ENCODE measurements at places on chromosomes 1 and 21.

- peak; percentile 61 for DNase-seq
Measured at GRCh38 chr1:17274186-17275170, 25.6 kb downstream of the PADI3 start.

DNA sequence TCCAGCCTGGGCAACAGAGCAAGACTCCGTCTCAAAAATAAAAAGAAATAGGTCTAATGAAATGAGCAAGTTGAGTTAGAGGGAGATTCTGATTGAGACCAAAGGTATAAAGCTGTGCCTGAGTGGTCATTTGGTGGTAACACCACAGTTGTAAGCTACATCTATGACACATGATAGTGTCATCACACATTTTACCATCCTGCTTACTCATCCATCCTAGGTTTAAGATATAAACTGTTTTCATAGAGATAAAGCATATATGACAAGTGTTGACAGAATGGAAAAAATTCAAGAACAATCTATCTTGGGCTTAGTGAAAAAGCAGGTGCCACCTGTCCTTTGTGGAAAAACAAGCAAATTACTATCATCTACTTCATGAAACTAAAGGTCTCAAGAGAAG, 7.1 kb upstream of the CFAP141 start:
- DNase-seq: peak; percentile 13

GRCh38 chr1:152228831-152229230, 4.8 kb upstream of the HRNR start:
- DNase-seq: no peak

DNA sequence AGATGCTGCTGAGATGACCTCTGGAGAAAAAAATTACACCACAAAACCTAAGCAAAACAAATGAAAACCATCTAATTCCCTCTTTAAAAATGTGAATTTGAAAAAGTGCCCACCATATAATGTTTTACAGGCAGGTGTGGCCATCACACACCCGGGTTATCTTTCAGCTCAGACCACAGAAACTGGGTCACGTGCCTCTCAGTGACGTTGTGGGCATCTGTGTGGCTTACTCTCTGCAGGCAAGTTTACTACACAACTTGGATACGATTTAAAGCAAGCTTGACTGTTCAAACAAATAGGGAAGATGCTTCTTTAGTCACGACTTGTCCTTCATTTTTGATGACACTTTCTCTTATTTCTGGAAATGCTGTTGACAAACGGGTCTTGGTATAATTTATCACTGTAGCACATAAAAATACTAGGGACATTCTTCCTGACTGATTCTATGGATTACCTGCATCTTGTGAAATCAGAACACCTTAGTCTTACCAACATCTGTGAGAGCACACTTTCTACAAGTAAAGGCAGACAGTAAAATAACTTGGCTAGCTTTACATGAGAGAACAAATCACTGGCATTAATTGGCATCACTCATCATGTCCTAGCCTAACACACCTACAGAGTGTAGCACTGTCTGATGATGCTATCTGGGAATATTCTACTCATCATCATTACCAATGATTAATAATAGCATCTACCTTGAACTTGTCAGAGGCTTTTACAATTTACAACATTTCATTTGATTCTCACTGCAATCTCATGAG, 89.3 kb upstream of the EDEM3 start:
- no peak for DNase-seq

- no peak for DNase-seq
Measured at GRCh38 chr1:230976360-230976759, 2.3 kb downstream of the TTC13 start.

- DNase-seq: no peak
Measured at GRCh38 chr1:75838079-75838478, 41.4 kb downstream of the MSH4 start.

GRCh38 chr1:227429447-227430359, 111.4 kb upstream of the CDC42BPA start:
- DNase-seq: peak; percentile 56

- no peak for DNase-seq
Measured at GRCh38 chr1:233627823-233628222, 13.9 kb downstream of the KCNK1 start.

GRCh38 chr1:83763361-83764095, 235.4 kb downstream of the TTLL7 start:
- no peak for DNase-seq

- peak; percentile 95 for DNase-seq
Measured at GRCh38 chr1:220733086-220733601, 15.0 kb upstream of the MTARC2 start.

GRCh38 chr1:198729195-198729863, 90.5 kb downstream of the PTPRC start:
- no peak for DNase-seq

- DNase-seq: peak; percentile 42
Measured at GRCh38 chr1:201676197-201676596, 137.3 kb downstream of the NAV1 start.

- peak; percentile 44 for DNase-seq
Measured at GRCh38 chr1:227945891-227946623, 1.7 kb downstream of the WNT9A start.

DNA sequence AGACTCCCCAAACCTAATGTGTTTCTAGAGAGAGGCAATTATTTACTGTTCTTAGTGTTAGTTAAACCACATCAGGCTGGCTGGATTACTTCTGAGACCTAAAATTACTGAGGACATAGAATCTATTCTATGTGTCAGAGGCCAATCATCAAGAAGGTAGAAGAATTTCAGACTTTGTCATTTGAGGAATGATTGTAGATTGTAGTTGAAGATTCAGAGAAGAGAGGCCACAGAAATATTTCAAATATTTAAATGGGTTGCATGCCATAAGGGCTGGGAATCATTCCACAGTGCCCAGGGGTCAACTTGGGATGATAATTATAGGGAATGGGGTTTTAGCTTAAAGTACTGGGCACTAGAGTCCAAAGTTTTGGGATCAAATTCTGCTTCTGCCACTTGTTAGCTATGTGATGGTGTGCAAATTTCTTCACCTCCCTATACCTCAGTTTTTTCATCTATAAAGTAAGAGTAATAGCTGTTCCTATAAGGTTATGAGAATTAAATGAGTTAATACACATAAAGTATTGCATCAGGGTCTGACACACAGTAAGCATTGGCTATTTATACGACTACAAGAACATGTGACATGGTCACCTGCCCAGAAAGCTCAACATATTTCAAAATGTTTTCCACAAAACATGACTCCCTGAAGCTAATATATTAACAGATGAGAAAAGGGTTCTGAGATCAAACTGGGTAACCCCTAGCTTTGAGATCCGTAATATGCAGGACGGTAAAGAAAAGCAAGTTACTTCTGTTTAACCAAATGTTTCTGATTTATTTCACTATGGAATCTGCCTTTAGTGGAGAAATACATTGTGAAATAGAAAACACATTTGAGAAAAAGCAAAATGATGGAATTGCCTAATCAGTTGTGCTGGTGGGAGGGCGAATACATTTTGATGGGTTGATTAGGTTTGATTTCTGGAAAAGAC, 69.7 kb upstream of the SPAG17 start:
- peak; percentile 3 for DNase-seq

- peak; percentile 39 for DNase-seq
Measured at GRCh38 chr1:110424699-110425611, 17.5 kb upstream of the LAMTOR5 start.

- no peak for DNase-seq
Measured at GRCh38 chr1:66350001-66350547, 183.9 kb upstream of the SGIP1 start.

DNA sequence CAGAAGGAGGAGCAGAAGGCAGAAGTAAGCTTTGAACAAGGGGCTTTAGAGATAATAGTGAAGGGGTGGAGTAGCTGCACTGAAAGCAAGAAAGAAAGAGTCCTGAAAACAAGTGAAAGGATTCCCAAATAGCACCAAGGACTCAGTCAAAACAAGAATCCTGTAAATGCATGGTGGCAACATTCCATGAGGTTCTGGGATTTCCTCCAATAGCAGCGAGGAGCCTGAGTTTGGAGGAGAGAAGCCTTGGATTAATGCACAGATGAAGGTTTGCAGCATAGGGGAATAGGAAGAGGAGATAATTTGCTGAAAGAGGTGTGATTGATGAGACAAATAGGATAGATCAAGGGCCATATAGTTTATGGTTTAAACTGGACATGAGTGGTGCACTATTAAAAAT, 10.9 kb downstream of the KRTAP22-2 start:
- DNase-seq: no peak

DNA sequence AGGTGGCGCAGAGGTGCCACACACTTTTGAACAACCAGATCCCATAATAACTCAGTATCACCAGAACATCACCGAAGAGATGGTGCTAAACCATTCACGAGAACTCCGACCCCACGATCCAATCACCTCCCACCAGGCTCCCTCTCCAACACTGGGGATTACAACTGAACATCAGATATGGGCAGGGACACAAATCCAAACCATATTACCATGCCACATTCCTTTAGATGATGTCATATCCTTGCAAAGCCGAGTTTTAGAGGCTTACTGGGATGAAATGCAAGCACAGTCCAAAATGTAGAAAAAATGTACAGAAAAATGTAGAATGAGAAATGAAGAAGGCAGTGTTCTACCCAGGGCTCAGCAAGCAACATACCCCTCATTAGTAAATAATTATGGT, 64.7 kb downstream of the SGIP1 start:
- peak; percentile 85 for DNase-seq

DNA sequence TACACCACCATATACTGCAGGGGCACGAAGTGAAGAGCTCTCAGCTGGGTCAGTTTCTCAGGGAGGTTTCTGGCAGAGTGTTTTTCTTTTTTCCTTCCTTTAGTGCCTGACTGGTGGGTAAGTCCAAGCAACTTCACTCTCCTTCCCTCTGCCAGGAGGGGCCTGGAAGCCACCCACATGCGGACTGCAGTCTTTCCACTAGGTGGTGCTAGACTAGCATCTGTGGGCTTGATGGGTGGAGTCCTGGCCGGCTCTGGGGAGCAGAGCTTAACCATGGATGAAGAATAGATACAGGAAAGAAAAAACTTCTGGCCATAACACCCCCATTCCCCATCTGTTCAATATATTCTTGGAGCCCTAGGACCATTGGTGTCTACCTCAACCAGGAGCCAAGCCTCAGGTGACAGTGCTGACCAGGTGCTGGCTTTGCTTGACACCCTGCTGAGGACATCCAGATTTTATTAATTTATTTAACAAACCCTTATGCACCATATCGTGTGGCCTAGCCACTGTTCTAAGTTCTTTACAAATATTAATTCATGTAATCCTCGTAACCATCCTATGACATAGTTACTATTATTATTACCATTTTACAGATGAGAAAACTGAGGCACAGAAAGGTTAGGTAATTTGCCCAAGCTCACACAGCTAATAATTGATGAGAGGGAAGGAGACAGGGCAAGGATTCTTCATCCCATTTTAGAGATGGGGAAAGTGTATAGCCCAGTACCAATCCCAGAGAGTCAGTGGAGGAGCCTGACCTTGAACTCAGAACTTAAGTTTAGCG, 126.7 kb upstream of the CSF3R start:
- DNase-seq: peak; percentile 67

Data from choroid plexus epithelial cell (primary cell).